NCI-H146 (cell line): ENCODE measurements at places on chromosomes 6 and 20.

DNA sequence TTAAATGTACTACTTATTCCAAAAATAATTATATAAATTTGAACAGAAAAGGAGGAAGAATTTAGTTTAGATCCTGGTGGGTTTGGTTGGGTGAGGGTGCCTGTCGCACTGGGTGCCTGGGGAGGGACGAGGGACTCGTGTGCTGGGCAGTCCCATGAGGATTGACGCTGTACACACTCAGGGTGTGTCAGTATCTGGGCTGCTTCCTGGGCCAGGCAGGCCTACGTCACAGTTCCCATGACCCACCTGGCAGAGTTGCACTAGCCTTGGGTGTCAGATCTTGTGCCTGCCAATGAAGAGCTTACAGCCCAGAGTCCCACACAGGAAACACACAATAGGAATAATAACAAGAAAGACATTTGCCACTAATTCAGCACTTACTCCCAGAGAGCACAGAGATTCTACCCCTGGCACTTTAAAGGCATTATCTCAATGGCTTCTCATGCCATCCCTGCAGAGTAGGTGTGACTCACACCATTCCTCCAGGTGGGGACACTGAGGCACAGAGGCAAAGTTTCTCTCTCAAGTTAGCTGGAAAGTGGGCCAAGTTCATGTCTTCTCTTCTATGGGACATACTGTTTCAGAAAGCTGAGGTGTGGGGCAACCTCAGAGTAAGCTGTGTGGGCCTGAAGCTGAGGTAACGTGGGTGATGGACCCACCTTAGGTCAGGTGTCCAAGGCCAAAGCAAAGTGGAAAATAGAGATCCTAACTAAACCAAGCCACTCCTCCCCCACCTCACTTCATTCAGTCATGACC lies 1.3 kb upstream of the SDCBP2 start:
- DNase-seq, result no peak

GRCh38 chr6:27076116-27076515 lies 171.4 kb upstream of the PRSS16 start:
- peak; percentile 85 for DNase-seq

- DNase-seq, result no peak
These were observed 19.1 kb downstream of the ZFP64 start for GRCh38 chr20:52172392-52173047.

GRCh38 chr6:33822575-33823395 lies 19.0 kb upstream of the MLN start:
- peak; percentile 81 for DNase-seq

DNA sequence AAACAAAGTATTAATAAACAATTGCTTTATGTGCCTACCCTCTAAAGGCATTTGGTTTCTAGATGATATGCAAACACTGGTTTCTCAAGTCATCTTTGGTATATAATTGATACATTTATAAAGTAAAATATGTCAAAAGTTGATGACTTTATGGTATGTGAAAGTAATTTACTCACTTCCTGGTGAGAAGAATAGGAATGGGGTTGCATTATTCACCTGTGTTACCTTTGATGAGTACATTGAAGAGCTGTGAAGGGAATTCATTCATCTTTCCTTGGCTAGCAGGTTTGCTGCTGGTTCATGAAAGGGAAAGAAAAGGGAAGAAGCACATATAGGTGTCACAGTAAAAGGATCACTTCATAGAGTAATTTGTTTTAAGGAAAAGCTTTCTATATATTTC lies 20.4 kb downstream of the RNF217 start:
- DNase-seq, result no peak

DNA sequence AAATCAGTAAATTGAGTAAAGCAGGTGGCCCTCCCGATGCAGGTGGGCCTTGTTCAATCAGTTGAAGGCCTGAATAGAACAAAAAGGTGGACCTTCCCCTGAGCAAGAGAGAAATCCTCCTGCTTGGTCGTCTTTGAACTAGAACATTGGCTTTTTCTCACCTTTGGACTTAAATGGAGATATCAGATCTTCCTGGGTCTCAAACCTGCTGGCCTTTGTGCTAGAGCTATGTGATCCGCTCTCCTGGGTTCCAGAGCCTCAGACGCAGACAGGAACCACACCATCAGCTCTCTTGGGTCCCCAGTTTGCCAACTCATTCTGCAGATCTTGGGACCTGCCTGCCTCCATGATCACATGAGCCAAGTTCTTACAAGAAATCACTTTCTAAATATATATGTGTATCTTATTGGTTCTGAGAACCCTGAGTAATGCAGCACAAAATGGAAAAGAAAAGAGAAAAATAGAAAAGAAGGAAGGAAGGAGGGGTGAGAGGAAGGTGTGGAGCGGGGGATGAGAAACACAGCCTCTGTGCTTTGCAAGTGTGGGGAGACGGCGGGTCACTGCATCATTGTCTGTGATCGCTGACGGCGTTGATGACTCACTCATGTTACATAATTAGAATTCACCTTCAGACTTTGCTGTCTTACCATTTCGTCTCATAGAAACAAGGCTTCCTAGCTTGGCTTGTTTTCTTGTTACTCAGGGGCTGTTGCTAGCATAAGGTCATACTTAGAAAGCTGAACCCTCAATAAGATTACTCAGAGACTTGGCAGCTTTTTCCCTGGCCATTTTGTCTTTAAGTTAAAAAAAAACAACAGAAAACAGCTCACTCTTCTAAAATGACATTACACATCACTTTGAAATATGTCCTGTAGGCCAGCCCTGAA lies 85.7 kb upstream of the NEDD9 start:
- DNase-seq, result no peak

DNA sequence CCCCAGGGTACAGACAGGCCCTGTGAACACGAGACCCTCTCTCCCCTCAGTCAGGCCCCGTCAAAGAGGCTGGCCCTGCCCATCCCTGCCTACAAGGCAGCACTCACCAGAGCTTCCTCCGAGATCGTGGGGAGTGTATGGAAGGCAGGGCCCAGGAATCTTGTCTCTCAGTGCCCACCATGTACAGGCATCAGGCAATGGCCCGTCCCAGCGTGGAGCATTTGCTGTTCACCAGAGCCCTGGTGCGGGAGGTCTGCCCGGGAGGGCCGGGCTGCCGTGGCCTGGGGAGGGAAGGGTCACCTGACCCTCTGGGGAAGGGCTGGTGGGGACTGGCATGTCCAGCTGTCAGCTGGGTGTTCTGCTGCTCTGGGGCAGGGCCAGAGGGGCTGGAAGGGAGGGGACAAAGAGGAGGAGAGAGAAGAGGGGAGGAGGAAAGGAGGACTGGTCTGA lies at the start of gene IP6K3:
TSS of gene IP6K3 (minus strand) at position 255 of the 450 bp plus-strand sequence. CDS start 11,429 bp downstream, outside the sequence.
- no peak for DNase-seq

DNA sequence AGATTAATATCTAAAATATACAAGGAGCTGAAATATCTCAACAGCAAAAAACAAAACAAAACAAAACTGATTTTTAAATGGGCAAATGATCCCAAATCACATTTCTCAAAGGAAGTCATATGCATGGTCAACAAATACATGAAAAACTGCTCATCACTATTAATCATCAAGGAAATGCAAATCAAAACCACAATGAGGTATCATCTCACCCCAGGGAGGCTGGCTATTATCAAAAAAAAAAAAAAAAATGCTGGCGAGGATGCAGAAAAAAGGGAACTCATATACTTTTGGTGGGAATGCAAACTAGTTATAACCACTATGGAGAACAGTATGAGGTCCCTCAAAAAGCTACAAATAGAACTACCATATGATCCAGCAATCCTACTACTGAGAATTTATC lies 34.6 kb downstream of the REPS1 start:
- DNase-seq, result no peak
